NCI-H2107 (cell line): ENCODE measurements at places on chromosomes 2 and 18.
A peak's percentile ranks its signal among the peaks of the same experiment; 100 is the strongest.

DNA sequence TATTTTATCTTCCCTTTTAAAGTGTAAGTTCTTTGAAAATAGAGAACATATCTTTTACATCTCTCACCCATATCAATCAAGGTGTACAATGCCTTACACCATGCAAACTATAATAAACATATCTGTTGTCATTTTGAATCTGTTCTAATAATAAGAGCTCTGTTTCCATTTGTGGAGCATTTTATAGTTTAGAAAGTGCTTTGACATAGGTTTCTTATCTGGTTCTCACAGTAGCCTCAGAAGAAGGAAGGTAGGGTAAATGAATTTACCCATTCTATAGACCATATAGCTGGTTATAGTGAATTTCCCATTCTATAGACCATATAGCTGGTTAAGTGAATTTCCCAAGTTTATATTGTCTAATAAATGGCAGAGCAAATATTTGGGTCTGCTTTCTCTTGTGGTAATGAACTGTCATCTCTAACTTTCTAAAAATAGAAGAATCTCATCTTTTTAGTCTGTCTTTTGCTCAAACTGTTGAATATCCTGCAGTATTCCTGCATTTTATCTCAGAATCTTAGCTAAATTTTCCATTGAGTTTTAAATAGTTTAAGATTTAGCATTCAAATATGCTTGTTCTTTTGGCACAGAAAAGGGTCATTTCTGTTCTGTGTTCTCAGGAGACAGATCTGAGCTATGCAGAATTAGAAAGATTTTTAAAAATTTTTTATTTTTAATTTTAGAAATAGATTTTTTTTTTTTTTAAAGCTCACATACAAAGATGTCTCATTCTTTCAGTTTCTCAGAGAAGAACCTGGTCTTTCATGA, 80.7 kb upstream of the STON1 start:
- no peak for DNase-seq

GRCh38 chr2:224320660-224321059, 81.2 kb downstream of the FAM124B start:
- no peak for DNase-seq

- DNase-seq, result peak; percentile 30
Observed at GRCh38 chr2:2324565-2325101, 6.4 kb downstream of the MYT1L start.

DNA sequence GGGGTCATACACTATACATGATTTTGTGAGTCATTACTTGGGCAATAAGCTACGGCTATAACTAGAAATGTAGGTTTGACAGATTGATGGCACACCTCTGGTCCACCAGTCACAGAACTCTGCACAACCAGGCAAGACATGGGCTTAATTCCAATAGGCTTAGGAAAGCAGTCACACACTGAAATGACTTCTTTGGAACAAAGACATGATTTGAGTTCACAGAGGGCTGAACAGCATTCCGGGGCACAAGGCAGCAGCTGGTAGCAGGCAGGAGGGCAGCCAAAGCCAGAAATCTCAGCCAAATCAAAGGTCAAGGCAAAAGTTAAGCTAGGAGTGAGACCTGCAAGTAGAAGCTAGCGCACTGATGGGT, 27.4 kb downstream of the FABP1 start:
- DNase-seq, result no peak

GRCh38 chr2:121644715-121645114, 4.5 kb downstream of the CLASP1 start:
- DNase-seq, result no peak

DNA sequence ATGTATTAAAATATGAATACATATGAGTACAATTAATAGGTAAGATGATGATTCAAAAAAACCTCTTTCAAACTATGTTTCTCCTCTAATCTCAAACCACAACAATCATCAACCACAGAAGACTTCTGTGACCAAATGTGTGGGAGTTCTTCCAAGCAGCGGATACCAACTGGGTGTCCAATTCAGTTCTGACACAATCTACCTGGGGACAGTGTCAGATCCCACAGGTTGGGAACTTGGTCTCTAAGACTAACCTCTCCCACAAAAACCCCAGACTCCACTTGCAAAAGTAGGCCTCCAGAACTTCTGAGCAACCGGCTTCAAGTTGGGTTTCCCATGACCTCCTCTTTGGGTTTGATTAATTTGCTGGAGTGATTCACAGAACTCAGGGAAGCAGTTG, 26.9 kb downstream of the FASTKD1 start:
- DNase-seq, result no peak

- DNase-seq, result no peak
Observed at GRCh38 chr2:105760639-105761337, 16.1 kb downstream of the NCK2 start.

GRCh38 chr2:241741016-241741415, 6.6 kb downstream of the D2HGDH start:
- DNase-seq, result no peak

DNA sequence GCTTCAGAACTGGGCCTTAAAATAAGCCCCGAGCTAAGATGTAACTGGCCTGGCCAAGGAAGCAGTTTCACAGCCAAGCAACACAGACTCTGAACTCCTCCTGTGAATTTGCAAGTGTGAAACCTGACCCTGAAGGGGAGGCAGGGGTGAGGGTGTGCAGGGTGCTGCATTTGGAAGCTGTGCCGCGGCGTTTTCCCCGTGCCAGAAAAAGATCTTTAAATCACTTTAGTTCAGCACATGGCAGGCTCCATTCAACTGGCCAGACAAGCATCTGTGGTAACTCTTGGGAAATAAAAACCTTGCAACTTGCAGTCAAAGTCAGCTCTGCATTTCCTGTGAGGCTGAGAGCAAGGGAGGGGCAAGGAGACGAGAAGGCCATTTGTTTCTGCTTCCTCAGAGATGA, 209.3 kb upstream of the SOX11 start:
- DNase-seq, result peak; percentile 13

- no peak for DNase-seq
Observed at GRCh38 chr2:153165021-153165420, 313.5 kb downstream of the RPRM start.

GRCh38 chr2:150133623-150134022, 353.8 kb downstream of the RND3 start:
- DNase-seq, result no peak

DNA sequence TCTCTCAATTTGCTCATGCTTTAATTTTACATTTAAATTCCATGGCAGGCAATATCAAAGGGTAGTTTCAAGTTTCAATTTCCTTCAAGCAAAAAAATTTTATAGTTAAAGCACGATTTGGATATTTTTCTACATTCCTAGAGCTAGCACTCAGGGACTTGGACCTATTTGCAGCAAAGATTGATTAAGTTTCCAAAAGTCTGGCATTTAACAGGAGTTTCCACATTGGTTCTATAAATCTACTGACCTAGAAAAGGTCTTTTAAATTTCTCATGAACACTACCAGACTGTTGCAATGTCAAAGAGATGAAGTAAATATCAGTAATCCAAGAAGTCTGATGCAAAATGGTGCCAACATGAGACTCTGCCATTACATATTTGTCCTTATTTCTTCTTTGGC, 253.7 kb upstream of the LINC00305 start:
- DNase-seq, result no peak

DNA sequence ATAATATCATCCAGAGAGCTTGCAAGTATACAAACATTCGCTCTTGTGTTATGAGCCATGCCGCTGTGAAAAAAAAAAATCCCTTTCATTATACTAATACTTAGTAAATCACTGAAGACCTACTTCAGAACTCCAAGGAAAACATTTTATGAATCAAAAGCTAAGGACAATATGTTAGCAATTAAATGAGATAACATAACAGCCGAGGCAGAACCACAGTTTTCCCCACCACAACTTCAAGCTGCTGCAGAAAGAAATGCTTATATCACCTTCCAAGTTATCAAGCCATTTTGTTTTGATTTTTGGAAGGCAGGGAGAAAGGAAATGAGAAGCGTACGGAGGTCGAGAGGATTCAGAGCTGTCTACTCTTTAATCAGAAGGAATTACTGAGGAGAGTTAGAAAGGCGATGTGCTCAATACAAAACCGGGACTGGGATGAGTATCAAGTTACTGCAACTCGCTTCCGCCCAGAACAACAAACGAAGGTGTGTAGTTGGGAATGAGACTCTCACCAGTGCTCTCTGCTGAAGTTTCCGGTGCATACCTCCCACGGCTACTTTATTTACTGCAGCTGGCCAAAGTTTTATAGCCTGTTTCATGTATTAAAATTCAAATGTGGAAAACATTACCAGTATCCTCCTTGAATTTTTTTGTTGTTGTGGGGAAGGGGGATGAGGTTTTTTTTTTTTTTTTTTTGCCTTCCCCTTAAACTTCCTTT, 292.2 kb upstream of the CCDC68 start:
- DNase-seq, result peak; percentile 50

GRCh38 chr2:128384956-128385355, 66.3 kb upstream of the HS6ST1 start:
- no peak for DNase-seq

DNA sequence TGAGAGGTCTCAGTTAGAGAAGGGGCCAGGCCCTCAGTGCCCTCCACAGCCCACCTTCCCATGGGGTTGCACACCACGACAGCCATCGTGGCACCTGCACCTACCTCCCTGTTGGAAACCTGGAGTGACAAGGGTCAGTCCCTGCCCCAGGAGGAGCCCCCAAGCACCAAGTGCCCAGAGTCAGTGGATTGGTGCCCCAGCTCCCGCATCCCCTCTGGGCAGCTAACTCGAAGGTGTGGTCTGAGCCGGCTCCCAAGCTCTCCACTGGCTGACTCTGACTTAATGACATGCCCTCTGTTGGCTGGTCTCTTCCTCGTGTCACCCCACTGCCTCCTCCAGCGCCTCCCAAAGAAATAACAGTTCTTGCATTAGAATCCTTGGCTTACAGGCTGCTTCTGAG, 116.4 kb downstream of the NDUFA10 start:
- no peak for DNase-seq

DNA sequence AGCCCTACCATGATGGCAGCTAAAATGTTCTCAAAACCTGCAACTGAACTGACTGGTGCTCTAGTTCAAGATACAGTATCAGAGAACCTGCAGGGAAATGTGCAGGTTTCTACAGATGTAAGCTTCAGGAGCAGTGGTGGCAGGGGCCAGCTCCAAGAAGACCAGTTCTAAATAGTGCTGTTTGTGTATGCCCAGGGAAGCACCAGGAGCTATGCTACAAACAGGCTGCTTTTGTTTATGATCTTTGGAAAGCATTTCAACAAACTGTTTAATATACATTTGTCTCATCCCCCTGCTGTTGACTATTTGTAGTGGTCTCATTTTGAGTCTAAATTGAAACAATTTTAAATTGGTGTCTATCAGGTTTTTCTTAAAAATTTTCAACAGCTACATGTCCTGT, 20.7 kb downstream of the FZD5 start:
- DNase-seq, result no peak

DNA sequence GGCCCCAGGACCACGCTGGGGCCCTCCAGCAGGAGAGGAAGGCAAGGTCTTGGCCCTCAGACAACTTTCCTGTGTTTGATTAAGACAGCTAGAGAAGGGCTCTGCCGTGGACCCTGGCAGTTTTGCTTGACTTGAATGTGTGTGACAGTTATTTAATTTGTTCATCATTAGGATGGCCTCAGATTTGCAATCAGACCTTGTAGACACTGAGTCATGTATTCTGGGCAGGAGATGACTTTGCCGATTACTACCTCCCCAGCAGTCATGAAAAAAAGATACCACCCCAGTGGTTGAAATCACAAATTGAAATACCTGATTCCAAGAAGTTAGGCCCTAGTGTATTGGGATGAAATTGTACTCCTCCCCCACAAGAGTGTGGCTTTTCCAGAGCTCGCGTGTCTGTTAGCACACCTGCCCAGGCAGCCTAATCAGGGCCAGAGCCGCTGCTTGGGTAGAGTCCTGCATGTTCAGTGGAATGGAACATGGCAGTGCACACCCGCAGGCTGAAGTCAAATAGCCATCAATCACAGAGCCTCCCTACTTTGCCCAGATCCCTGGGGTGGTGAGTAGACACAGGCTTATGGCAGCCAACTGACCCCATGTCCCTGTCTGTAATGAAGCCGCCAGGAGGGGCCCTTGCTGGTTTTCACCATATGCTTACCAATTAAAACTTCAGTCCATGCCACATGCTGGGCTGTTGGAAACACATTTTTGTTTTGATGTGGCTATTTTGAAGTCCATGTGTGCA, 122.5 kb downstream of the TPGS2 start:
- no peak for DNase-seq

DNA sequence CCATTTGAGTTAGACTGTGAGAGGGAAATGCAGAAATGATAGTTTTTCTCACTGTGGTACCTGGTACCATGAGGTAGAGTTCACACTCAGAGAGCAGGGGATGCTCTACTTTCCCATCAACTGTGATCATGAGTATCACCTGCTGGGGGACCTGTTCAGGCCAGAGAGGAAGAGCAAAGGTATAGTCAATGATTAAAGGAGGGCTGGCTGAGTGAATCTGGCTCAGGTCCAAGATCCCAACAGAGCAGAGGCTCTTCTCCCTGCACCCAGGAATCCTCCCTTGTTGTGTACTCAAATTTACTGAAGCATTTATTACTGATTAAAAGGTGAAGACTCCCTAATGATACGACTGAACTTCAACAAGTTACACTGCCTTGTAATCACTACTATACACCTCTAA, 104.6 kb upstream of the CHRNA1 start:
- DNase-seq, result no peak

GRCh38 chr18:61350578-61350977, 17.3 kb downstream of the CDH20 start:
- DNase-seq, result no peak

GRCh38 chr2:161101406-161101805, 58.8 kb upstream of the TANK start:
- DNase-seq, result no peak

- DNase-seq, result no peak
Observed at GRCh38 chr2:210099940-210100339, 71.3 kb downstream of the KANSL1L start.

DNA sequence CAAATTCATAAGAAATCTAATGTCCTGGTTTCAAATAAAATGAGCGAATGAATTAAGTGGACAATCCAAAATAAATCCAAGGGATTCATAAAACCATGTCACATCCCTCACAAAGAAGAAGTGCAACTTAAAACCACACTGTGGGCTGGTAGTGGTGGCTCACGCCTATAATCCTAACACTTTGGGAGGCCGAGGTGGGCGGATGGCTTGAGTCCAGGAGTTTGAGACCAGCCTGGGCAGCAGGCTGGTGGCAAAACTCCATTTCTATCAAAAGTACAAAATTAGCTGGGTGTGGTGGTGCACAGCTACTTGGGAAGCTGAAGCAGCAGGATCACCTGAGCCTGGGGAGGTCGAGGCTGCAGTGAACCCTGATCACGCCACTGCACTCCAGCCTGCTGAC, 25.4 kb downstream of the FAM98A start:
- no peak for DNase-seq

GRCh38 chr2:37742286-37742685, 70.8 kb upstream of the CDC42EP3 start:
- DNase-seq, result no peak

DNA sequence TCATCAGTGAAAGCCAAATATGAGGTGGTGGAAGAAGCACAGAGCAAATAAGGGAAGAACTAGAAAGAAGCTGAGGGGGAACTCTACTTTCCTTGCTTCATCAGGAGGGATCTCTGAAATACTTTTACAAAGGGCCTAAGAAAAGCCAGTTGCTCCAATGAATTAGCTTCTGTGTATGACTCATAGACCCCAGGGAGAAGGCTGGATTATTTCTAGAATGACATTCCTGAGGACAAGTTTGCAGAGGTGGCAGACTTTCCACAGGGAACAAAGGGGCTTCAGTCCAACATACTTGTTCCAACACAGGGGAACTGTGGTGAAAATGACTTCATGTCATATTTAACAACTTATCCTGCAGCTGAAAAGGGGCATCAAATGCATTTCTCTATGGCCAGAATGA, 29.0 kb downstream of the DOK1 start:
- no peak for DNase-seq
